Spinal cord (tissue), 10 donors: ENCODE measurements at places on chromosomes 7 and 10.

- DNase-seq: no peak
Observed at GRCh38 chr7:115831371-115831770, 199.2 kb downstream of the TFEC start.

- DNase-seq: no peak
Observed at GRCh38 chr10:73858750-73859427, 15.5 kb downstream of the CAMK2G start.

GRCh38 chr7:138077809-138078208 lies 1.6 kb downstream of the AKR1D1 start:
- no peak for DNase-seq

DNA sequence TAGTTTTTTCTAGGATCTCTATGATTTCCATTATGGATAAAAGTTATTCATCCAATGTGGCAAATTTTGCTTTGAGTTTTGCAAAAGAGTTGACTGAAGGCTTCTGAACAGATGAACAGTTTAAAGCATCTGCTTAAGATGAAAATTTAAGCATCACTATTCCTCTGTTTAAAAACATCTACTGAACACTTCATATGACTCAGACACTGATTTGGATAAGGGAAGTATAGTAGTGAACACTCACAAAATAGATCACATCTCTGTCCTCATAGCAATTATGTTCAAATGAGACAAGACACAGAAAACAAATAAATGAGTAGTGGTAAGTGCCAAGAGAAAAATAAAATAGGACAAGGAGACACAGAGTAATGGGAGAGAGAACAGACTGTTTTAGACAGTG lies 157.3 kb downstream of the MBL2 start:
- no peak for DNase-seq

GRCh38 chr7:34177476-34177875 lies 272.1 kb downstream of the BMPER start:
- DNase-seq: no peak
